SK-N-MC (cell line): ENCODE measurements at places on chromosomes 6 and 20.

GRCh38 chr20:63050406-63050805 lies 43.6 kb upstream of the BHLHE23 start:
- DNase-seq, result no peak

- no peak for DNase-seq
Observed at GRCh38 chr6:11197850-11198249, 34.6 kb downstream of the NEDD9 start.

DNA sequence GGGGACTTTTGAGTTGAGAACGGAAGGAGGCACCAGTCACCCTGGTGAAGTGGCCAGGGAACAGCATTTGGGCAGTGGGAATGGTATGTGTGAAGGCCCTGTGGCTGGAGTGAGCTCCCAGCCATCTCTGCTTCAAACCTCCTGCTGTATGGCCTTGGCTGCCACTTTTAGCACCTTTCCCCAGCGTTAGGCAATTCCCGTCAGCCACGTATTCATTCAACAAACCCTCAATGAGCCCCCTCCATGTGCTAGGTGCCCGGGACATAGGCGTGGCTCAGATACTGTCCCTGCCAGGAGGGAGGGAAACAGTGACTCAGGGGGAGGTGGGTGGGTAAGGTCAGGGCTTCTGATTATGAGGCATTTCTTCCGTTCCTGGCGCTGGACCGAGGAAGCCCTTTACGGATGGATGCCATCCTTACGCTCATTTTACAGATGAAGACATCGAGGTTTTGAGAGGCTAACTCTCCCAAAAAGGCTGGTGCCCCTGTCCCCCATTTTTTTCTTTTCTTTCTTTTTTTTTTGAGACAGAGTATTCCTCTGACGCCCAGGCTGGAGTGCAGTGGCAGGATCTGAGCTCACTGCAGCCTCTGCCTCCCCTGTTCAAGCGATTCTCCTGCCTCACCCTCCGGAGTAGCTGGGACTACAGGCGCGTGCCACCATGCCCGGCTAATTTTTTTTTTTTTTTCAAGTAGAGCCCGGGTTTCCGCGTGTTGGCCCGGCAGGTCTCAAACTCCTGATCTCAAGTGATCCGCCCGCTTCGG lies 37.5 kb downstream of the SRC start:
- no peak for DNase-seq

DNA sequence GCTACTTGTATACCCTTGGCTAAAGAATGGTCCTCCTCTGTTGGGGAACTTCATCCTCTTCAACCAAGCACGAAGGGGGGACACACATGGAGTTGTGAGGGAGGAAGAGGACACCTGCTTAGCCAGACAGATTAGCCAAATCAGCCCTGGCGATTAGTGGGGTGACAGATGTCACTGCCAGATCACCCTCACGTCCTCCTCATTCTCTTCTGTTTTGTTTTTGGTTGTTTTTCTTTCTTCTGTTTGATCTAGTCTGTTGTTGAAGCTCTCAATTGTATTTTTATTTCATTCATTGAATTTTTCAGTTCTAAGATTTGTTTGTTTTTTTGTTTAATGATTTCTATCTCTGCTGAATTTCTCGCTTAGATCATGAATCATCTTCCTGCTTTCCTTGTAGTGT lies 27.5 kb upstream of the NKX2-4 start:
- no peak for DNase-seq

- no peak for DNase-seq
Observed at GRCh38 chr6:149336609-149336928, 19.1 kb downstream of the TAB2 start.

GRCh38 chr6:30572148-30572547 lies 906 bp downstream of the ABCF1 start:
- no peak for DNase-seq

DNA sequence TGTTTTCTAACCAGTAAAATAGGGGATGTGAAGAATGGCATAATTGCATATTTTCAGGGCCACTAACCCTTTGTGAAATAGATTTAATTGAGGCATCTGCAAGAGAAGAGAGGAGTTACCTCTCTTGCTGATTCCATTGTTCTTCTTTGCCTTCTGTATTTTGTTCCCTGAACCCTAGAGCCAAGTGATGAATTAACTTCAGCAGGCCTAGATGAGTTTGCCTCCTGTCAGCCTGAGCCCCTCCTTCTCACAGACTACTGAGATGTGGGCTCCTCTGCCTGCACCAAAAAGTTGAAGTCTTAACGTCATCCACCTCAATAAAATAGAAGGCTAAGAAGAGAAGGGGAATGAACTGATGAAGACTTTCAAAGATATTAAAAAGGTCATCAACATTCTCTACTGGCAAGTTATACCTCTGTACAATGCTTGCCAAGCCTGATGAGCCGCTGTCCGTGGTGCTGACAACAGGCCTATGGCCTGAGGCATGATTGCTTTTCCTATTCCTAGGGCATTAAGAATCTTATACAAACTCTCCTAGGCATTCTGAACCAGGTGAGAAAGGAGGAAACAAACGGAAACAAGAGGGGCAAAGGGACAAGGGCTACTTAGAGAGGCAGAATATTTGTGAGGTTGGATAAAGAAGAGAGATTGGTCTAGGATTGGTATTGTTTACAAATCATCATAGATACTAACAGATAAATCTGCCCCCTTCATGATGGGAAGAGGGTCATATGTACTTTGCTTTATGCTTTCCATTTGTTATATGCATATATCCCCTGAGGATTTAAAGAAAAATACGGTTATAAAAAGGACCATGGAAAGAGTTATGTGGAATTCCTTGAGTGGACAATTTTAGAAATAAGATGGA lies 46.8 kb downstream of the CD24 start:
- peak; percentile 20 for DNase-seq
